Effector CD4-positive, alpha-beta T cell (primary cell): ENCODE measurements at places on chromosomes 6 and 20.

DNA sequence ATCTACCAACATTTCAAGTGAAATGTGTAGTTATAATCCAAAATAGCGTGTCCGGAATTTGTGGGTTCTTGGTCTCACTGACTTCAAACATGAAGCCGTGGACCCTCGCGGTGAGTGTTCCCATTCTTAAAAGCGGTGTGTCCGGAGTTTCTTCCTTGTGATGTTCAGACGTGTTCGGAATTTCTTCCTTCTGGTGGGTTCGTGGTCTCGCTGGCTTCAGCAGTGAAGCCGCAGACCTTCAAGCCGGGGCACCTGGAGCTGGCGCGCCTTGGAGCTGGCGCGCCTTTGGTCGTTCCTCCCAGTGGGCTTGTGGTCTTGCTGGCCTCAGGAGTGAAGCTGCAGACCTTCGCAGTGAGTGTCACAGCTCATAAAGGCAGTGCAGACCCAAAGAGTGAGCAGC is 291.5 kb upstream of the EYS start:
- no peak for DNase-seq

DNA sequence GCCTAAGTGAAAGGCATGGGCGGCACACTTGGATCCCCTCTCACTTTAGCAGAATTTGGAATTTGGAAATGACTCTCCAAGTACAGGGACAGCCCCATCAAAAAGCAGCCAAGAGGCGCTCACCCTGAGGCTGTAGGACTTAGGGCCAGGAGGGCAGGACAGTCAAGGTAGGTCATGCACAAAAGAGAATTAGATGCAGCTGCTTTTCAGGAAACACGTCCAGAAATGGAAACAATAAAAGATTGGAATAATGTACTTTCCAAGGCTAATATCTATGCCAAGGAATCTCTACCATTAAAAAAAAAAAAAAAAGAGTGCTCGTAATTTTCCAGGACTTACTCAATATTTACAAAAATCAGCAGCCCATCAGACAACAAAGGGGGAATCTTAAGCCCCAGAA is 19.9 kb downstream of the PREP start:
- DNase-seq = no peak

GRCh38 chr6:6395581-6396197 is 75.2 kb upstream of the F13A1 start:
- no peak for DNase-seq

- no peak for DNase-seq
Measured at GRCh38 chr6:75550544-75551167, 51.0 kb upstream of the SENP6 start.
